ENCODE measurements at places on chromosomes 1 and 21.

DNA sequence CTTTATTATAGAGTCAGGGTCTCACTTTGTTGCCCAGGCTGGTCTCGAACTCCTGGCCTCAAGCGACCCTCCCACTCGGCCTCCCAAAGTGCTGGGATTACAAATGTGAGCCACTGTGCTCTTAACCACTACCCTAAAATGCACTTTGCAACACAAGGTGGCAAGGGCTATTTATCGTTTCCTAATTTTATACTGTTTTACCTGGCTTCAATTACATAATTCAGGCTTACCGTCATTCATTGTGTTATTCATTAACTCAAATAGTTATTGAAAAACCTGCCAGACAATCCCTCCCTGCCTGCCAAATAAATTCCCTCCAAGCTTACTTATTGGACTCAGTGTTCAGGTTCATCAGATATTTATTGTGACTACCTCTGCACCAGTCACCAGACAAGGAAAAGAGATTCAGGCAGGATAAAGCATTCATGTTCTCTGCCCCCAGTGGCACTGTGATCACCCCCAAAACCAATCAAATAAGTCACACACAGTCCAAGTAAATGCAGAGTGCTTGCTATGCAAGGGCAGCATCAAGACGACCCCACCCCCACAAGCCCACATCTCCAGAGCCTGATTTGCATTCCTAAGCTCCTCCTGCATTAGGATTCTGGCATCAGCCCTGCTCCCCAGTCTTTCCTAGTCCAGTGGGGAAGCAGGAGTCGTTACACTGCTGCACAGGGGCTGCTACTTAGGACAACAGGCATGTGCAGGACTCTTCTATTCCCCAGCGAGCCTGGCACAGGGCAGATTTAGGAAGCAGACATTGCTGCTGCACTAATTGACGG, 8.1 kb downstream of the PAQR7 start:
- DNase-seq = no peak

DNA sequence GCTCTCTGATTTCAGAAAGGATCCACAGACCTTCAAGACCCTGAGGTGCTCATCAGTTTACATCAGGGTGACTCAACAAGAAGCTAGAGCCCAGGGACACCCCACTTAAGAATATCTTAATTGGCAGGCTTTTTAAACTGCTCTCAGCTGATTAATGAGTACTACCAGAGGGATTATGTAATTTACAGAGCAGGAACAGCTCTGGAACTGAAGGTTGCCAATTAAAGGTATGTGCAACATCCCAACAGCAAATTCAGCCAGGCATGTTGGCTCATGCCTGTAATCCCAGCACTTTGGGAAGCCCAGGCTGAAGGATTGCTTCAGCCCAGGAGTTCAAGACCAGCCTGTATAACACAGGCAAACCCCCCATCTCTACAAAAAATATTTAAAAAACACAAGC, 295.7 kb downstream of the SETD4 start:
- no peak for DNase-seq

GRCh38 chr1:107691540-107691939, 273.4 kb downstream of the VAV3 start:
- no peak for DNase-seq

DNA sequence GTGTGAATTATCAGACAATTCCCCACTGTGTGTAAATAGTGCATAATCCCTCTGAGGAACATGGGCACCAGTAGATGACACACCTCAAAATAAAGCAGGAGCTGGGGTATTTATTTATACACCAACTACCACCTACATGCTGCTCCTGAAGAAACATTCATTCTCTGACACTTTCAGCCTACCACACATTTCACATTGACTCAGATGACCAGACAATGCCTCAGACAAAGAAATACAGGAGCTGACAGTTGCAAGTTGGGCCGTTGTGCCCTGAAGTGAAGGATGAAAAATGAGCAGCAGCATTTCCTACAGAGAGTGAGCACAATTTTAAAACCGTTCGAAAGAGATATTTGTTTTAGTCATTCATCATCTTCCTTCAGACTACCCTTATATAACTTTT, 63.2 kb downstream of the RGS2 start:
- DNase-seq = no peak

DNA sequence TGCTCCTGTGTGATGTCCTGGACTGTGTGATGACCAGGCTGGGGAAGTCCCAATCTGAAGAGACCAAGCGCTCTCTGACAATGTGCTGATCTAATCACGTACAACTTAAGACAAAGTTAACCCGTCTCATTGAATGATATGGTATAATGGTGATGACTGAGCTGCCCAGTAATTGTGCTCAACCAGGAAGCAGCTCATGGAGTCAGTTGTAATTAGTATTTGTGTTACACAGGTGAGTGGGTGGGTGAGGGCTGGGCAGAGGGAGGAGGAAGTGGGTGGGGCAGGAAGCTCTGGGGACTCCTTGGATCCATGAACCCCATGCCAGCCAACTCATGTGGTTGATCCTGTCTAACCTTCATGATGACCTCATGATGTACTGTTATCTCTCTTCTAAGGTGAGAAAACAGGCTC, 8.7 kb upstream of the ECE1 start:
- no peak for DNase-seq

- no peak for DNase-seq
These were observed 410.0 kb downstream of the TGFB2 start for GRCh38 chr1:218755128-218755527.

GRCh38 chr1:19582318-19582717, 61.8 kb upstream of the NBL1 start:
- DNase-seq = peak; percentile 59

- no peak for DNase-seq
These were observed 51.2 kb upstream of the STUM start for GRCh38 chr1:226497276-226497833.

- peak; percentile 5 for DNase-seq
These were observed 28.3 kb upstream of the A3GALT2 start for GRCh38 chr1:33349081-33349759.

All from stimulated activated CD8-positive, alpha-beta memory T cell treated with anti-CD3 and anti-CD28 coated beads, Interleukin-4, amount 100 ng/mL, for 1 hour (primary cell).